Activated CD8-positive, alpha-beta memory T cell treated with anti-CD3 and anti-CD28 coated beads for 1 hour (primary cell): ENCODE measurements at places on chromosomes 7 and 10.

- no peak for DNase-seq
Observed at GRCh38 chr10:29646238-29646902, 11.6 kb upstream of the SVIL start.

DNA sequence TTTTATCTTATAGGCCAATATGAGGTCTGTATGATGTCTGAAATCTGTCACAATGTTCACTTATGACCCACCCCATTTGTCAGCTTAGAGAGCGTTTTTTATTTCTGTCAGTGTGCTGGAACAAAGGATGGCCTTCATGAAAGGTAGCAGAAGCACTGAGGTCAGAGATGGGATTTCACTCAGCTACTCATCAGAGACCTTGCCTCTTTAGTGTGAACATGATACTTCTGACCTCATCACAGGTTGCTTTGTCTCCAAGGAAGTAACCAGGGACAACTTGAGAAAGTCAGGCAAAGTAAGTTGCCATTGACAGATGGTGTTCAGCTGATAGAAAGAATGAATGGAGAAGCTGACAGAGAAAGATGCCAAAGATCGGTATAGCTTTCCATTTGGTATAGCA is 16.3 kb downstream of the YAE1 start:
- no peak for DNase-seq

DNA sequence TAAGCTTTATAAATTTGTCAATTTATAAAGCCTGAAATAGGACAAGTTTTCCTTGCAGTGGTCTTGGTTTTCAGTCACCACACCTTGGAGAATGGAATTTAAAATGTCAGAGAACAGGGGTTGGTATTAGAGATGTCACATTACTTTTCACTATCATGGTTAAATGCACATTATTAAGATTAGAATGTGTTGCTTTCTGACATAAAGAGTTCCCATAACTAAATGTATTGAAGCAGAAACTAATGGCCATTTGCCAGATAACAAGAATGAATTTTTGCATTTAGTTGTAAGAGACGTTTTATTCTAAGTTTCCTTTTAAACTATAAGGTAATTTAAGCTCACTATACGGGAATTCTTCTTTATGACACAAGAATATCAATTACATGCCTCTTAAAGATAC is 172.3 kb downstream of the ARL4A start:
- no peak for DNase-seq

DNA sequence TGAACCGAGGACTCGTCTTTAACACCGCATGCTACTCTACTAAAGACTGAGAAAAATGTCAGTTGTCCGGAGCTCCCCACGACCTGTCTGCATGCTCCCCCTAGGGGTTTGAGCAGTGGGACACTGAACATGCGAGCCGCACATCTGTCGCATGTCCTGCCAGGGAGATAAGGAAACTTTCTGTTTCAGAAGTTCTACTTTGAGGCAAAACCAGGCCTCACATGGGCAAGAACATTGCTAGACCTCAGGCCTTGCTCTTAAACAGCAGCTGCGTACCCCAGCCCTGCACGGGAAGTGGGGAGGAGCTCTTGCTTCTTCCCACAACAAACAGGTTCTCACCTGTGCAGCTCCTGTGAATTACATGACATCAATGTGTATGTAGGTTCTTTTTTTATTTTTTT is 30.3 kb upstream of the HERPUD2 start:
- DNase-seq, result peak; percentile 24

DNA sequence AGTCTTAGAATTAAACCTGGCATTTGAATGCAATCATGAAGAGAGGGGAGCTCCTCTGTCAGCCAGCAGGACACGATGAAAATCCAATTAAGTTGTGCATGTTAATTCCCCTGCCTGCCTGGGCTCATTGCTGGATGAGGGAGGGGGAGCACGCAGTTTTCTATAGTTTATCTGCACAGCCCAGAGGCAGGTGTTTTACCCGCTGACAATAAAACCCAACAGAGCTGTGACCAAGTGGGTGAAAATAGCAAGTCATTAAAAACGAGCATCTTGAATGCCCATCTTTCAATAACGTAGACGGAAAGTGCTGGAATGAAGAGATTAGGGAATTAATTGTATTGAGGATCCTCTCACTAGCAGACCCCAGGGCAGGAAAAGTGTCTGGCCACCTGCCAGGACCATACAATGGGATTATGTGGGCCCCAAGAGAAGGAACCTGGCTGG is 100.1 kb upstream of the FAM20C start:
- no peak for DNase-seq

- no peak for DNase-seq
Observed at GRCh38 chr7:35797311-35797710, 3.5 kb upstream of the SEPTIN7 start.

- no peak for DNase-seq
Observed at GRCh38 chr7:74083928-74084721, 521 bp downstream of the LIMK1 start.

- DNase-seq, result no peak
Observed at GRCh38 chr7:14843755-14844154, 58.8 kb downstream of the DGKB start.

GRCh38 chr10:6729861-6730344 is 149.8 kb upstream of the PRKCQ start:
- no peak for DNase-seq

DNA sequence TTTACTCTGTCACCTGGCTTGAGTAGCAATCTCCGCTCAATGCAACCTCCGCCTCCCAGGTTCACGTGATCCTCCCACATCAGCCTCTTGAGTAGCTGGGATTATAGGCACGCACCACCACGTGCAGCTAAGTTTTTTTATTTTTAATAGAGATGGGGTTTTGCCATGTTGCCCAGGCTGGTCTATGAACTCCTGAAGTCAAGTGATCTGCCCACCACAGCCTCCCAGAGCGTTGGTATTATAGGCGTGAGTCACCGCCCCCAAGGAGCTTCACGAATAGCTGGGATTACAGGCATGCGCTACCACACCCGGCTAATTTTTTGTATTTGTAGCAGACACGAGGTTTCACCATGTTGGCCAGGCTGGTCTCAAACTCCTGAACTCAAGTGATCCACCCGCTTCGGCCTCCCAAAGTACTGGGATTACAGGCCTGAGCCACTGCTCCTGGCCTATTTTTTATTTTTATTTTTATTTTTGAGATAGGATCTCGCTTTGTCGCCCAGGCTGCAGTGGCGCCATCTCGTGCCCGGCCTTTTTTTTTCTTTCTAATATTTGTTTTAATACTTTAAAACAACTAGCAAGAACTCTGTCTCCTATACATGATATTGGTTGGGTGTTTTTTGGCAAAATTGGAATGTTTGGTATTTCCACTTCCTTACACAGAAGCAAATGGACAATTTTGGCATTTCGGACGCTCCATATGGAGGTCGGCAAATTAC is 1.1 kb downstream of the EFCAB10 start:
- no peak for DNase-seq

DNA sequence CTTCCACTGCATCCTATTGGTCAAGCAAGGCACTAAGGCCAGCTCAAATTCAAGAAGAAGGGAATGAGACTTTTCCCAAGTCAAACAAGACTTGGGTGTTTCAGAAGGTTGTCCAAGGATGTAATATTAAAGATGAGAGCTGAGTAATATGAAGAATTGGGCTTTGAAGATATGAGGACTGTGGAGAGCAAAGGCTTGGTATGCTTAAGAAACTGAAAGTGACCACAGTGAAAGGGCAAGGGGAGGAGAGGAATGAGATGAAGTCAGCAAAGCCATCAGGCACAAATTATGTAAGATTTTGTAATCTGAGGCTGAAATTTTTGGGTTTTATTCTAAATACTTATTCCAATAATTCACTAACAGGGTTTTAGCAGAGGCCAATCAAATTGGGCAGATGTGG is 38.6 kb upstream of the NPY start:
- no peak for DNase-seq

DNA sequence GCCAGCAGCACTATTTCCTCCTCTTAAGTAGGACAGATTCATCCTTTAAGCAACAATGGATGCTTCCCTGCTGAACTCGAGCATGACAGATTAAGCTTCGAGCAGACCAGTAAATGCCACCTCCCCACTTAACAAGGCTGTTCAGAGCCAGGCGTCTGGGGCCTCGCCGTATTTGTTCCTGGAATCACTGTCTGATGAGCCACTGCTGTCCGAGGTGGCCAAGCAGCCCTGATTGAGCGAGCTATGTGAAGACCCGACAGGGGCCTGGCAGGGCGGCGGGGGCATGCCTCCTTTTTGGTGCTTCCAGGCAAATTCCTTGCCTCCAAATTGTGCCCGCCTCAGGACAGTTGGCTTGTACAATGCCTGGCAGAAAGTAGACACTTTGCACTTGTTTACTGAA is 862.6 kb downstream of the NRG3 start:
- no peak for DNase-seq

- no peak for DNase-seq
Observed at GRCh38 chr10:44894691-44895090, 16.4 kb upstream of the TMEM72 start.

DNA sequence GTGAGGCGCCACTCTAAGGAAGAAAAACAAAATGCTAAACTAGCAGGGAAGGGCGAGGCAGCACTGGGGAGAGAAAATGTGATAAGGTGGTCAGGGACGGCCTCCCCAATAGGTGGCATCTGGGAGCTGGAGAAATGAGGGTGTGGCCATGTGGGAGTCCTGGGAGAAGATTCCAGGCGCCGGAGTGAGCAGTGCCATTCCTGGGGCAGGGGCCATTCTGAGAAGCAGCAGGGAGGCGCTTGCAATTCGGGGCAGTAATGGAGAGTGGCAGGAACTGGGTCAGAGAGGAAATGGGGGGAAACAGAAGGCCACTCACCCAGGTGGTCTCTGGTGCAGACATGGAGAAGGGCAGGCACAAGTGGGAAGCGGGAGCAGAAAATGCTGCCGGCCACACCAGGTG is 61.8 kb upstream of the LRRC18 start:
- DNase-seq, result no peak

DNA sequence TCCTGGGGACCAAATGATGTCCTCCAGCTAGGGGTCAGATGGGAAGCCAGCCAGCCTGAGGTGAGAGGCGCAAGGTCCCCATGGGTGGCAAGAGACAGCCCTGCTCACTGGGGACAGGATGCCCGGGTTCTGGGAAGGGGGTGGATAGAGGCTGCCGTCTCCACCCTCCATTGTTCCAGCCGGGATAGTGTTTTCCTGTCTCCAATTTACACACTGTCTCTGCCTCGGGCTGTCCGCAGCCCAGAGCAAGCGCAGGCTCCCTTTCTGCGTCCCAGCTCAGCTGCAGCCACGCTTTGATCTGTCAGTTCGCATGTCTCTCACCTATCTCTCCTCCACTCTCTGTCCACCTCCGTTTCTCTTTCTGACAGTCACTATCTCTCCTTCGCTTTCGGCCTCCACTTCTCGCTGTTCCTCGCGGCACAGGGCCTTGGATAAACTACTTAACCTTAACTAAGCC is 2.1 kb downstream of the EPHB4 start:
- no peak for DNase-seq

DNA sequence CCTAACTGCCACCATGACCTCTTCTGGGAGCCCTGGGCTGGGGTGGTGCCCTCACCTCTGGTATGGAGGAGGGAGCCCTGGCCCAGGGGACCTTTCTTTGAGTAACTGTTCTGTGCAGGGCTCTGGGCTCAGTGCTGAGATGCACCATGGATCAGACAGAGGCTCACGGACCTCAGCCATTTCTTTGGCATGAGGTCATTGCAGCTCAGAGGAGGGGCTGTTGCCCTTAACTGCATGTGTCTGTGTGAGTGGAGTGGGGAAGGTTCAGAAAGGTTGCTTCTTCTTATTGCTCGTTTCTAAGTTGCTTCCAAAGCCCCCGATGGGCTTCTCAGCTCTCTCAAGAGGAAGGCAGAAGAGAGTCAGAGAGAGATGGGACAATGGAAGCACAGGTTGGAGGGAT is 233.9 kb downstream of the RPS24 start:
- no peak for DNase-seq

- DNase-seq, result no peak
Observed at GRCh38 chr10:48697821-48698764, 13.4 kb downstream of the WDFY4 start.

GRCh38 chr10:35058686-35059085 is 31.5 kb downstream of the CUL2 start:
- DNase-seq, result no peak

- DNase-seq, result no peak
Observed at GRCh38 chr10:75410132-75411005, 8.8 kb upstream of the ZNF503 start.

GRCh38 chr7:15802425-15802824 is 115.9 kb upstream of the MEOX2 start:
- DNase-seq, result no peak

GRCh38 chr7:108413782-108414492 is 42.3 kb downstream of the NRCAM start:
- no peak for DNase-seq

DNA sequence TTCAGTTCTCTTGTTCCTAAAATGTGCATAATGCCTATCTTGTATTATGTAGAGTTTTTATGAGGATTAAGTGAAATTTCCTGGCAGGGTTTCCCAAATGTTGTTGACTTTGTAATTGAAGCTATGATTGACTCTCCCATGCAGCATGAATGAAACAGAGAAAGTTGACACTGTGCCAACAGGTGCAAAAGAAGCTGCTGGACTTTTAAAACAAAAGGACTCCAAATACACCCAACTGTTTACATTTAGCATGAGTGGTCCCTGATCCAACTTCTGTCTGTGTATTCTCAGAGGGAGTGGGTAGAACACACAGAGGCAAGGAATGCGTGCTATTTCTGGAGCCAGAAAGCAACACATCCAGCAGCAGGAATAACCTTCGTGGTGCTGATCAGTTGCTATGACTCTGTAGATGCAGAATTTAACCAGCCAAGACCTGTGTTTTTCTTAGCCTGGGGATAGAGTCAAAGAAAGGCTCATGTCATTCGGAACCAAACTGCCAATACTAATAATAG is 14.4 kb upstream of the RBM20 start:
- DNase-seq, result no peak

GRCh38 chr10:5547931-5548660 is 23.3 kb downstream of the CALML3 start:
- DNase-seq, result no peak

GRCh38 chr10:94315975-94316464 is 46.7 kb downstream of the NOC3L start:
- DNase-seq, result no peak

DNA sequence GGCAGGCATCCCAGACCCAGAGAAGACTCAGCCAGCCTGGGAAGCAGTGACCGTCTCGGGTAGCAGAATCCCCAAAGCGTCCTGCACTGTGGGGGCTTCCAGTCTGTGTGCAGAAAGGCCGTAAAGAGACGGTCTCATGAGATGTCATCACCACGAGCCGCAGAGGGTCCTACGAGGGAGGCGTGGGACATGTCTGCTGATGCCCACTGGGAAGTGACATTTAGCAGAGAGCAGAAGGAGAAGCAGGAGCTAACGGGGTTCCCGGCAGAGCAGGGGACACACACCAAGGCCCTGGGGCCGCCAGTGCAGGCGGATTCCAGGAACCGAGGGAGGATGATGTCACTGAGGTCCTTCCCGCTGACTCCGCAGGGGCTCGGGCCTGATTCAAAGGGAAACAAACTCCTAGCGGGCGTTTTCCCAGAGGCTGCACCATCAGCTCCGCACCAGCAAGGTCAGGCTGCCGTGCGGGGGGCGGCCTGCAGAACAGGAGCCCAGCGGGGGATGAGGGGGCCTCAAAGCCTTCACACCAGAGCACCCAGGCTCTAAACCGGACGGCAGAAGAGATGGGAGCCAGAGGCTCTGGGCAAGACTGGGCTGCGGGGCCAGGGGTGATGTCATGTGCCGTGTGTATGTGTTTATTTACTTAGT is 85.4 kb upstream of the PDGFA start:
- no peak for DNase-seq

- DNase-seq, result no peak
Observed at GRCh38 chr7:70135656-70136055, 537.4 kb downstream of the AUTS2 start.
